ENCODE measurements at places on chromosomes 2 and 18.

DNA sequence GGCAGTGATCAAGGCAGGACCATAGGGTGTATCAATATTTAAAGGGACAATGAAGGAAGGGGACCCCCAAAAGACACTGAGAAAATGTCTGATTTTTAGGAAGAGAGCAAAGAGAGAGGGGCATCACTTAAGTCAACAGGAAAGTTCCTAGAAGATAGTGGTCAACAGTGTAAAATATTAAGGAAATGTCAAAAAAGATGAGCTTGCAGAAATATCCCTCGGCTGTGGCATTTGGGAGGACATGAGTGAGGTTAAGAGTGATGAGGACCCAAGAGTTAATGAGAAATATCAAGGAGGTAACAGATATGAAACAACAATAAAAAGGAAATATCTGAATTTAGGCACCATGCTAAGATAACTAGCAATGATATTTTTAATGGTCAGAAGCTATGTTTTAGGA, 339.6 kb downstream of the TGIF1 start:
- no peaks in the 10 kb centered on the region for H3K36me3 ChIP-seq
- H3K27ac ChIP-seq = no peak overlapping the region
- H3K4me3 ChIP-seq = no peak overlapping the region
- no peaks in the 10 kb centered on the region for H3K27me3 ChIP-seq

DNA sequence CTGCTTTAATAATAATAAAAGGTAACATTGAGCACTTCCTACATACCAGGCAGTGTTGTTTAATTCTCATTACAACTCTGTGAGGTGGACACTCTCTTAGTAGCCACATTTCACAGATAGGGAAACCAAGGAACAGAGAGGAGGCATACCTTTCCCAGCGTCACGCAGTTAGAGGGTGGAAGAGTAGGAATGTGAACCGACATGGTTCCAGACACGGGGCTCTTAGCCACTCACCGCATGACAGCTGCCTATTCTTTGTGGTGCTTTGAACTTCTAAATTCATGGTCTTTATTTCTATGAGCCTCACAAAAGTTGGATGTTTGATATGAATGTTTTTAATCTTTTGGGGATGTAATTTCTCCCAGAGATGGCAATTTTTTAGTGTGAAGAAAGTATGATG, 76.0 kb downstream of the OSBPL6 start:
- H3K36me3 ChIP-seq = no peaks in the 10 kb centered on the region
- DNase-seq = no peak
- H3K27ac ChIP-seq = no peak overlapping the region
- no peaks in the 10 kb centered on the region for H3K4me1 ChIP-seq
- no peaks in the 10 kb centered on the region for H3K27me3 ChIP-seq
- no peak overlapping the region for H3K4me3 ChIP-seq

- H3K27me3 ChIP-seq = no peaks in the 10 kb centered on the region
- H3K4me3 ChIP-seq = no peak overlapping the region
- no peaks in the 10 kb centered on the region for H3K4me1 ChIP-seq
- no peak for DNase-seq
- H3K36me3 ChIP-seq = no peaks in the 10 kb centered on the region
- no peak overlapping the region for H3K27ac ChIP-seq
These were observed 149.2 kb upstream of the L3MBTL4 start for GRCh38 chr18:6563896-6564295.

DNA sequence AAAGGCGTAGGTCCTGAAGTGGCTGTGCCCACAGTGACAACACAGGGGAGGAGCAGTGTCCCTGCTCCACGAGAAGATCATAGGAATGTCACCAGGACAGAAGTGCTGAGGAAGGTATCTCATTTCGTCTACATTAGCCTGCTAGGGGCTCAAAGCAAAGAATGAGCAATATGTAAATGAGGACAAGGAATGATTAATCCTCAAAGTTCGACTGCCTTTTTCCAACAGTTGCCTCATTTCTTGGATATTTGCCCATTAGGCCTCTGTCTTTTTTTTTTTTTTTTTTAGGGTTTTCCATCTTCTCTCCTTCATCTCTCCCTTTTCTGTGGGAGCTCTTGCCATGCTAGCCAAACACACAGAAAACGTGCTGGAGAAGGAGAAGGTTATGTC, 105.2 kb upstream of the ARHGAP28 start:
- H3K36me3 ChIP-seq = no peaks in the 10 kb centered on the region
- no peak overlapping the region for H3K4me3 ChIP-seq
- H3K27ac ChIP-seq = no peak overlapping the region
- no peak for DNase-seq
- H3K27me3 ChIP-seq = no peaks in the 10 kb centered on the region

DNA sequence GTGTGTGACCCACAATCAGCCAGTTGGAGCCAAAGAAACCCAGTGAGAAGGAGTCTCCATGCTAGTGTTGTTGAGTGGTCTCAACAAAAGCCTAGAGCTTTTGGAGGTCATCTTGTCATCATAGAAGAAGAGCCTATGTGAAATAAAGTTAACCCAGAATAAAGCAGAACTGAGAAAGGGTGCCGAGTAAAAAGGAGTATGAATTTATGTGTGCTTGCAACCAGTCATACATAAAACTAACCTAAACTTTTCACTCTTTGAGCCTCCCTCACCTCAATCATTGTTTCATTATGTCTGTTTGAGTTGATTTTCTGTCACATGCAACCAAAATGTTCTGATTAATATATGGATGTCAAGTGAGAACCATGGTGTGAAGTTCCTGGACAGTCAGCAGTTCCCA, 599.3 kb upstream of the ZEB2 start:
- H3K36me3 ChIP-seq = no peaks in the 10 kb centered on the region
- DNase-seq = no peak
- no peak overlapping the region for H3K27ac ChIP-seq
- no peaks in the 10 kb centered on the region for H3K27me3 ChIP-seq

DNA sequence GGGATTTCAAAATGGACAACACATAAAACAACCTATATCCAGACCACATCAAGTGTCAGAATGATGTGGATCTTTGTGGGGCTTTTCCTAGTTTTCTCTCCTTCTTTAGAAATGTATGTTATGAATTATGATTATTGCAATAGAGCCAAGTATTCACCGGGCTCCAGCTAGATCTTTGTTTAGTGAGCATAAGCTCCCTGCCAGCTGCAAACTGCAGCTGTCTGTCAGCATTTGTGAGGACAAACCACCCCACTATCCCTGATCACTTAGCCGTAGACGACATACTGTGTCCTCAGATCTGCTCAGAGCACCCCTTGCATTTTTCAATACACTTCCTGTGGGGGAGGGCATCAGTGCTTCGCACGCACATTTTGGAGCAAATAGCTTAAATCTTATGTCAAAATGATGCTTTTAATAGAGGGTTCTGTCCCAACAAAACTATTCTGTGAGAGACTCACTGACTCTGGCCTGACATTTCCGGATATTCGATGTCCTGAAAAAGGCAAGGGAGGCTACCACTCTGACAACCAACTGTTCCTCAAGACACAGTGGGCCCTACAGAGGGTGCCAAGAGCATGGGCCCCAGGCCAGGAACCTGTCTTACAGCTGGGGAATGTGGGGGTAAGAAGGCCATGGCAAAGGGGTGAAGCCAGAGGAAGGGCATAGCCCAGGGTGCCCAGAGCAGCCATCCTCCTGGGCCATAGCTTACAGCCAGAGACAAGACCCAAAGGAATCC, 346.0 kb downstream of the ARHGAP15 start:
- H3K36me3 ChIP-seq = peaks cover 4% of the 10 kb centered on the region
- DNase-seq = no peak
- no peaks in the 10 kb centered on the region for H3K4me1 ChIP-seq
- no peak overlapping the region for H3K27ac ChIP-seq

DNA sequence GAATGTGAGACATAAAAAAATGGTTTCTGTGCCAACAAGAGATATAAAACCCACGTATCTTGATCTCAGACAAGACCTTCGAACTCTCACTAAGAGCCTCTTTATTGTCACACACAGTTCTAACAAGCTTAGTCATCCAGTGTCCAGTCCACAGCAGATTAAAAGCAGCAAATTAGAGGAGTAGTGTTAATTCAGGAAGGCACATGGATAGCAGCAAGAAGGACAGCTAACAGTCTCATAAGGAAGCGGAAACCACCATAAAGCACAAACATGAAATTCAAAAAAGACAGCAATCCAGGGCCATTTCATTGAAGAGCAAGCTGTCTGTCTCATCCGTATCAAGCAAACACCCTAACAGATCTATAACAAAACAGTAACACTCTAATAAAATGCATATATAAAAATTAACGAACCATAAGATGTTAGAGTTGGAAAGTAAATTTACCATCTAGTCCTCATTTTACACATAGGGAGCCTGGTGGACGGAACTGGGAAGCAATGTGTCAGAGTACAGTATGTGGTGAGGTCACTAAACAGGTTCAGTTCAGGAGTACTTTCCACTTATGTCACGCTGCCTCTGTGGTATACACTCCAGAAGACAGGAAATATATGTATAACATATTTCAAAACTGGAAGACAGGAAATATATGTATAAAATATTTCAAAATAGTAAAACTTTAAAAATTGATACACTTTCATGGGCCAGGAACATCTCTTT, 18.3 kb downstream of the AAK1 start:
- peaks cover 76% of the 10 kb centered on the region for H3K4me1 ChIP-seq
- H3K4me3 ChIP-seq = no peak overlapping the region
- no peak overlapping the region for H3K27ac ChIP-seq
- no peaks in the 10 kb centered on the region for H3K36me3 ChIP-seq
- H3K27me3 ChIP-seq = no peaks in the 10 kb centered on the region
- no peak for DNase-seq

- no peak for DNase-seq
- peaks cover 6% of the 10 kb centered on the region for H3K4me1 ChIP-seq
- no peak overlapping the region for H3K27ac ChIP-seq
These were observed 84.6 kb downstream of the DNMT3A start for GRCh38 chr2:25257032-25257552.

DNA sequence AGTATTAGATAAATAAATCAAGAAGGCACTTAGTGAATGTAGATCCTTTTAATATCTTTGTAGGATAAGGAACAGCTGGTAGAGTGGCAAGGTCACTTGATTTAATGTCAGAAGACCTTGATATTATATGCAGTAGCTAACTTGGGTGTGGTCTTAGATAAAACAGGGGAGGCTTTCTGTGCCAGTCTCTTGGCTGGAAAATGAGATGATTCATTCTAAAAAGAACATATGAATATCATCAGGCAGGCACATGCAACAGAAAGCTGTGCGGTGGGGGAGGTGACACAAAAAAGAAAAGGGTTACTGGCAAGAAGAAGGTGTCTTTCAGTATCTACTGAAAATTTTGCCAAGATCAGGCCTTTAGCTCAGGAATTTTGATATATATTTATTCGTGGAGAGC, 931.7 kb upstream of the CELF4 start:
- no peak overlapping the region for H3K4me3 ChIP-seq
- no peaks in the 10 kb centered on the region for H3K4me1 ChIP-seq
- H3K36me3 ChIP-seq = no peaks in the 10 kb centered on the region
- no peak overlapping the region for H3K27ac ChIP-seq
- no peak for DNase-seq
- no peaks in the 10 kb centered on the region for H3K27me3 ChIP-seq

- no peaks in the 10 kb centered on the region for H3K27me3 ChIP-seq
- no peaks in the 10 kb centered on the region for H3K4me1 ChIP-seq
- DNase-seq = no peak
- no peak overlapping the region for H3K4me3 ChIP-seq
- H3K27ac ChIP-seq = no peak overlapping the region
These were observed 559.3 kb upstream of the TNP1 start for GRCh38 chr2:217419055-217419671.

DNA sequence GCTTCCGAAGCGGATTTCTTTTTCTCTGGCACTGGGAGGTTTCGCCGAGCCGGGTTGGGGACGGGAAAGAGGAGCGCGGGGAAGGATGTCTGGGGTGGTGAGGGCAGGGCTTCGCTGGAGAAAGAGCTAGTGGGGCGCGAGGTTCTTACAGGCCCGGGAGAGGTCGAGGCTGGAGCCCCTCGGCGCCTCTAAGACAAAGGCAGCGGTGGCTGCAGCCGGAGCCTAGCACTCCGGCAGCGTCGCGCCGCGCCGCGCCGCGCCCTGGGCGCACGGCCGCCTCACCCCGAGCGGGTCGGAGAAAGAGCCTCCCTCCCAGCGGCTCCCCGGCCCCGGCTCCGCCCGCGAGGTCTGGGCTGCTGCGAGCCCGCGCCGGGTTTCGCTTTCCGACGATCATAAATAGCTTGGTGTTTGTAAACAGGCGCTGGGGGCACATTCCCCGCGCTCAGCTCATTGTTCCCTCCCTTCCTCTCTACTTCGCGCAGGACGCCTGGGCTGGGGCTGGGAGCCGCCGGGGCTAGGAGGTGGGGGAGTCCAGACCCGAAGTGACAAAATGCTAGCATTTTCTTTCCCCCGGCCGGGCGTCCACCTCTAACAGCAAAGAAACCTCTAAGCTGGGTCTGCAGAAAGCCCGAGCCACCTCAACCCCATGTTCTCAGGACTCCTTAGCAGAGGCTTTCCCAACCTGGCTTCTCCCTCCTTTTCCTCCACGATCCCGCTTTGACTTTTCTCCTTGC, 813 bp upstream of the MEIS1 start:
- no peak for DNase-seq
- peaks cover 4% of the 10 kb centered on the region for H3K4me1 ChIP-seq
- H3K36me3 ChIP-seq = no peaks in the 10 kb centered on the region
- peak overlapping the region; percentile 22 for H3K4me3 ChIP-seq
- H3K27me3 ChIP-seq = no peaks in the 10 kb centered on the region

DNA sequence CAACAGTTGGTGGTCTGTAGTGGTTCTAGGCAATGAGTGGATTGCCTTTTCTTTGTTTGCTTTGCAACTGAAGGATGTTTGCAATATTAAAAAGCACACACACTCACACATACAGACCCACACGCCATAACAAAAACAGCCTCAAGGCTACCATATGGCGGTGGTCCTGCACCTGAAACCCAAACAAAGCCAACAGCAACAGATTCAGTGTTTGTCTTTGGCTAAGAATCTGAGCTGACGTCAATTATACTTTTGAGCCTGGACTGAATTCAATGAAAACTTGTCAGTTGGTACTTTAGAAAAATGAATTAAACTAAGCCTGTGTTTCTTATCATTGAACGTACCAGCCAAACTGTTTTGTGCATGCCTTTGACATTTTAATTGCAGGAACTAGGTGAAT, 65.0 kb upstream of the NYAP2 start:
- no peak overlapping the region for H3K27ac ChIP-seq
- H3K4me1 ChIP-seq = no peaks in the 10 kb centered on the region
- no peaks in the 10 kb centered on the region for H3K27me3 ChIP-seq
- DNase-seq = no peak
- no peak overlapping the region for H3K4me3 ChIP-seq

GRCh38 chr2:142877216-142877838, at the start of gene KYNU:
TSS of gene KYNU (plus strand) at chr2:142877664. CDS start at chr2:142885368, 7,704 bp downstream.
- H3K4me3 ChIP-seq = no peak within 1 kb of the TSS
- no peak for DNase-seq
- no peaks in the 10 kb centered on the region for H3K27me3 ChIP-seq

GRCh38 chr18:60259052-60259681, 113.4 kb downstream of the MC4R start:
- no peak overlapping the region for H3K4me3 ChIP-seq
- H3K27me3 ChIP-seq = no peaks in the 10 kb centered on the region
- H3K27ac ChIP-seq = no peak overlapping the region
- no peak for DNase-seq
- H3K36me3 ChIP-seq = no peaks in the 10 kb centered on the region

Measured in CD8-positive, alpha-beta memory T cell (primary cell).